ENCODE measurements at places on chromosomes 6 and 20.

- no peak for DNase-seq
Observed at GRCh38 chr6:92460133-92460532, 959.2 kb downstream of the EPHA7 start.

DNA sequence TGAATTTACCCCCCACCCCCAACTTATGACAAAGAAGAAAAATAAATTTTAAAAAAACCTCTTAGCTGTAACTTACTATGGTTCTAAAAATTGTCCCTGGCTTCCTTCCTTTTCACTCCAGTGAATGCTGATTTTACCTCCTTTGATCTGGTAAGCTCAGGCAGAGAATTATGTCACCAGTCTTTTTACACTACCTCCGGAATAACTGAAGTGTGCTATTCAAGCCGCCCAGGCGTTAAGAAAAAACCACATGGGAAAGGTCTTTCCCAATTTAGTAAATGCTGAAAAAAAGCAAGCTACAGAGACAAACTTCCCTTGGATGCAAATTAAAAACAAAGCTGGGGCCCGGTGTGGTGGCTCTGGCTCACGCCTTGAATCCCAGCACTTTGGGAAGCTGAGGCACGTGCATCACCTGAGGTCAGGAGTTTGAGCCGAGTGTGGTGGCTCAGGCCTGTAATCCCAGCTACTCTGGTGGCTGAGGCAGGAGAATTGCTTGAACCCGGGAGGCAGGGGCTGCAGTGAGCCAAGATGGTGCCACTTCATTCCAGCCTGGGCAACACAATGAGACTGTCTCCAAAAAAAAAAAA, 12.4 kb downstream of the SNX5 start:
- DNase-seq, result no peak

DNA sequence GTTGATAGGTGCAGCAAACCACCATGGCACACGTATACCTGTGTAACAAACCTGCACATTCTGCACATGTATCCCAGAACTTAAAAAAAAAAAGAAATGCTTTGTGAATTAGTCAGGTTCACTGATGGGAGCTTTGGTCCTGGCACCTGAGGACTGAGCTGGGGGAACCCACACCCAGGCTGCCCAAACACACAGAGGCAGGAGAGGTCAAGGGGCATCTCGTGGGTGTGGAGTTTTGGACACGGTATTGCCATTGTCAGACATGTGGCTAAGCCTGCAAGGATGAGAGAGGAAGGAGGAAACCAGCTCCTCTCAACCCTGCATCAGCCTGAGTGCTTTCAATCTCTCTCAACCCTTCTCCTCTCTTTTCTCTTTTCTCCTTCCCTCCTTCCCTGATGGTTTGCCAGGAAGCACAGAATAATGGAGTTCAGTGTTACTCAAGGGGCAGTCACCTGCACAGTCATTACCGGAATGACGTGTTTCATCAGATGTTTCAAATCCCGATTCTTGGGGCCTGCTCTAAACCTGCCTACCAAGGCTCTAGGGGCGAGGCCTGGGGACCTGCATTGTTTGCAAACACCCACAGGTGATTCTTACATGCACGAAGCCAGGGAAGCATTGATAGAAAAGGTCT, 89.9 kb upstream of the NEDD9 start:
- DNase-seq, result peak; percentile 60

DNA sequence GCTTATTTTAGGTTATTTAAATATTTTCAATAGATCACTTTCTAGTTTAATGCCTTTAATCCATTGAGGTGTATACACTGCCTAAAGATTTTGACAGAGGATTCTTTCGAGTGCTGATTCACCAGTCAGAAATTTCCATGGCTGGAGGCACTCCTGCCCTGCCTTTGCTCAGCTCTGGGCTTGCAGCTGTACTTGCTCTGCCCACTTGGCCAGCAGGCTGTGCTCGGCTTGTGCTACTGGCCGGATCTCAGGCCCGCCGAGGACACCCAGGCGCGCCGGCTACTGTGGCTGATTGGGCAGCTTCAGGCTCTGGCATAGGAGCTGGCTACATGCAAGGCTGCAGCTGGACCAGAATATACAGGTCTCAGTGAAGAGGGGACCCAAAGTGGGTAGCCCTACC, 675.1 kb upstream of the MMS22L start:
- peak; percentile 87 for DNase-seq

GRCh38 chr20:17543531-17544131, 12.5 kb upstream of the BFSP1 start:
- no peak for DNase-seq

GRCh38 chr20:38420388-38421085, 14.6 kb downstream of the SNHG17 start:
- DNase-seq, result no peak

GRCh38 chr20:44008806-44009678, 94.4 kb downstream of the TOX2 start:
- peak; percentile 16 for DNase-seq

- DNase-seq, result no peak
Observed at GRCh38 chr6:144217264-144217663, 66.9 kb downstream of the STX11 start.

DNA sequence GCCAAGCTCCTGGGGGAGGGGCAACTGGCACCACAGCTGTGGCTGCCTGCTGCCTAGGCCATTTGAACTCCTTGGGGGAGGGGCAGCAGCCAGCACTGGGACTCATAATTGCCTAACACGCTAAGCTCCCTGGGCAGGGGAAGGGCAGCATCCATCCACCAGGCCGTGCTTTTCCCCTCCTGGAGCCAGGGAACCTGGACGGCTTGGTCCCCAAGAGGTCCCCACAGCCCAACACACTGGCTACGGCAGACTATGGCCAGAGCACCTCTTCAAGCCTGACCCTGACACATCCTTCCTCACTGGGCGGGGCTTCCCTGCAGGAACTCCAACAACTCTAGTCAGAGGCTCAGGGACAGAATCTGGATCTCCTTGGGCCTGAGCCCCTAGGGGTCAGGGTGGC, 269.4 kb downstream of the RNF144B start:
- no peak for DNase-seq

GRCh38 chr6:45026003-45026516, 302.1 kb upstream of the RUNX2 start:
- DNase-seq, result no peak

DNA sequence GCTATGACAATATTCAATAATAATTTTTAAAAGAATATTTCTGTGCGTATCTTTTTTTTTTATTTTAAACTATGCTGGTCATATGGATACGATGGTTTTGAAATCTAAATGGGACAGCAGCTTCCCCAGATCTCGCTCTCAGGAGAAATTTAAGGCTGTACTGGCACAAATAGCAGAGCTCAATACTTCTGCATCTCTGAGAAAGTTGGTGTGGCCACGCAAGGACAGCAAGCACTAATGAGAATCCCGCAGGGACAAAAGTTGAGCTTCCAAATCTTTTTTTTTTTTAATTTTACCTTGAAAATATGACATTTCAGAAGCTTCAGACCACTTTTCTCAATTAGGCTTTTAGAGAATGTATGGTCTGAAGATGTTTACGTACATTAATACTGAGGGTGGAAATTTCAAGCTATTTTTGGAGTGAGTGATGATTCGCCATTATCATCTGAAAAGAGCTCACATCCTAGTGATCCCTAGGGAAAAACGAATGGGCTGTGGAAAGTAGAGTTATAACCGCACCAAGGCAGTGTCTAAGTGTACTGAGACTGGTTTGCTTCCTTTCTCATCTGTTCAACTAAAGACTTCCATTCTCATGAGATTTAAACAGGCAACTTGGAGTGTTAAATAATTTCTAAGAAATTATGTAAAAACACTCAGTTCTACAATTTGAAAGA, 840.0 kb downstream of the C6orf118 start:
- DNase-seq, result no peak

GRCh38 chr6:42746463-42747391, 824 bp upstream of the TBCC start:
- peak; percentile 75 for DNase-seq

- DNase-seq, result no peak
Observed at GRCh38 chr6:137193256-137194070, 20.0 kb upstream of the IL22RA2 start.

DNA sequence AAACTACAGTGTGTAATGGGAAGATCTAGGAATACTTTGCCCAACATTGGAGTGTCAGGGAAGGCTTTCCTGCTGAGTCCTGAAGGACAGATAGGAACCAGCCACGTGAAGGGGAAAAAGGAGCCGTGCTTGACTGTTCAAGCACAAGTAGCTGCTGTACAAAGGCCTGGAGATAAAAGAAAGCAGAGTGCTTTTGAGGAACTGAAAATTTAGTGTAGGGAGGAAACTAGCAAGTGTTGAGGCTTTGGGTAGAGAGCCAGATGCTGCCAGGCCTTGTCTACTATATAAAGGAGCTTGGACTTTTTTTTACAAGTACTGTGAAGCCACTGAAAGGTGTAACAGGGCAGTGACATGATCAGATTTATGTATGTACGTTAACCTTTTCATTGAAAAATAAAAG, 39.0 kb downstream of the DSE start:
- DNase-seq, result no peak

DNA sequence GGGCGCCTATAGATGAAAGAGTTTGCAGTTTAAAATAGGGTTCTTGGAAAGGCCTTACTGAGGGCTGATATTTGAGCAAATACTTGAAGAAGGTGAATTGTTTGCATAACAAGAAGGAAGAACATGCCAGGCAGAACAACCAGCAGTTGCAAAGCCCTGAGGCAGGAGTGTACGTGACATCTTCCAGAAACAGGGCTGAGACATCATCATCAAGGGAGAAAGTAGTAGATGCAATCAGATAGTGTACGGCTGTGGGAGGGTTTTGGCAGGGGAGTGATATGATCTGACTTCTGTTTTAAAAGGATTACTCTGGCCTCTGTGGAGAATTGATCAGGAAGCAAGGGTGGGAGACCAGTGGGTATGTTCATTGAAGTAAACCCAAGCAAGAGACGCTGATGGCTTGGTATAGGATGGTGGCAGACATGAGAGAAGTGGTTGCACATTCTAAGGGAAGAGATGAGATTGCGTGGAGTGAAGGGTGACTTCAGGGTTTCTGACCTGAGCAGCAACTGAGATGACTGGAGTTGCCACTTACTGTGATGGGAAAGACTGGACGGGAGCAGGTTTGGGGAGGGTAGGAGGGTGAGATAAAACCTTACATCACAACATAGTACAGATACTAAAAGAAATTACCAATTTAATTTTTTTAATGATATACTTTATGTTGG, 28.8 kb downstream of the RIOK1 start:
- DNase-seq, result peak; percentile 49

DNA sequence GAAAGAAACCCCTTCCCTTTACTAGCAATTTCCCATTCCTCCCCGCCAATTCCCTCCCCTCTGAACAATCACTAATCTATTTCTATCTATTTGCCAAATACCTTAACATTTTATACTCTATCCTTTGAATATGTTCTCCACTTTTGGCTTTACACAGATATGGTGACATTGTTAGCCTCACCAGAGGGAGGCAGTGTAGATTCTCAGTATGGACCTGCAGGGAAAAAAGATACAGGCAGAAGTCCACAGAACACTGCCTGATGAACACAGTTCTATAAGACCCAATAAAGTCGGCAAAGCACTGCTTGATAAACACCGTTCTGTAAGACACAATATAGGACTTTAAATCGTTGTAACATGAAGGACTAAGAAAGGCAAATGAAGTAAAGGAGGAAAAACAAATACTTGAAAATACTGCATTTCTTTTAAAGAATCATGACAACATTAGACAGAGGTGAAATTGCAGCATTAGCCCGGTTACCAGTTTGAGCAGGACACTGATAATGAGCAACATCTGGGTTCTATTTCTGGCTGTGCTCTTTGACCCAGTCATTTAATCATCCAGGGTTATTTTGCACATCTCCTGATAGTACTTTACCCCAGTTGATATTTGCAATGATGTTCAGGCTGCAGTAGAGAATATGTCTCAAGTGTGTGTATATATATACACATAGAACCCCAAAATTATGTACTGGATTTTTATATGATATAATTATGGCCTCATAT, 296.8 kb downstream of the UTRN start:
- DNase-seq, result no peak

- no peak for DNase-seq
Observed at GRCh38 chr20:60804918-60805630, 447.0 kb upstream of the CDH4 start.

DNA sequence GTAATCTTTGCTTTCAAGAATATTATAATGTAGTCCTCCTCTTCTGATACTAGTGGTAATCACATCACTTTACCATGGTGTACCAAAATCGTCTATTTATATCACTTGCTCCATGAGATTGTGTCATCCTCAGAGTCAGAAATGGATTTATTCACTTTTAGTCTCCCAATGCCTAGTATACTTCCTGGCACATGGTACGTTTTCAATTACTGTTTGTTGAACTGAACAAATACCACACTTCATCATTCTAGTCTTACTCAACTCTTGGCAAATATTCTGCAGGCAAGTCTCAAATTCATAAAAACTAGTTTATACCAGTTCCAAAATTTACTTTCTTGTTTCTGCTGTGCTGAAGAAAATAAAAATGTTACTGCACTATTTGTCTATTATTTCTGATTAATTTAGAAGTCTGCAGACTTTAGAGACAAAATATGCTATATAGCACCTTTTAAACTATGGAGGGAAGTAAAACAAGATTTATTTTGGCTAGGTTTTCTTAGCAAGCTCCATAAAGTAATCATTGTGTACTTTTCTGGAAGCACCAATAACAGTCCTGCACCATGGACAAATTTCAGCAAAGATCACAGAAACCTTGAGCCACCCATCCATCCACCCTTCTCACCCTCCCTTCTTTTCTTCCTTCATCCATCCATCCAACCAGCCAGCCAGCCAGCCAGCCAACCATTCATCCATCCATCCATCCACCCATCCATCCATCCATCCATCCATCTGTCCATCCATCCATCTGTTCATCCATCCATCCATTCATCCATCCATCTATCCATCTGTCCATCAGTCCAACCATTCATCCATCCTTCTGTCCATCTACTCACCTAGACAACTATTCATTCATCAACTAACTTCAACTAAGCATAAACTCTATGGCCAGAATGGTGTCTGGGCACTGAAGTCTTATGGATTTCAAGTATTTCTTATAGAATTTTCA, 102.1 kb upstream of the STMND1 start:
- DNase-seq, result peak; percentile 39

GRCh38 chr6:31905041-31905440, 3.2 kb upstream of the ZBTB12 start:
- no peak for DNase-seq

- peak; percentile 81 for DNase-seq
Observed at GRCh38 chr6:100366419-100366818, 98.3 kb downstream of the SIM1 start.

GRCh38 chr6:82555801-82556200, 192.2 kb downstream of the TPBG start:
- peak; percentile 34 for DNase-seq

GRCh38 chr20:46213946-46214823, 94.1 kb downstream of the CDH22 start:
- no peak for DNase-seq

DNA sequence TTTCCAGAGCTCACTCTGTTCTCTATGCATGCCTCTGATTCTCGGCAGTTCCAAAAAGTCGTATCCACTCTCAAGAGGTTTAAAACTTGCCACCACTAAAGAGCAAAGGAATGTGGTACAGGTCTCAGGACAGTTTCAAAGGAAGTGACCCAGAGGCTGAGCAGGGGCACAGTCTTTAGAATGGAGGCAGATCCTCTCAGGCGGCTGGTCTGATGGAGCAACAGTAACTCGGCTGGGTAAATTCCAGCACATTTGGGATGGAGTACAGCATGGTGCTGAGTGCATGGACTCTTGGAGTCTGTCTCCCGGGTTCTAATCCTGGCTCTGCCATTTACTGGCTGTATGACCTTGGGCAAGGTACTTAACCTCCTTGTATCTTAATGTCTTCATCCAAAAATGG, 88.1 kb upstream of the BACH2 start:
- no peak for DNase-seq
